ENCODE measurements at places on chromosomes 16 and 17.

DNA sequence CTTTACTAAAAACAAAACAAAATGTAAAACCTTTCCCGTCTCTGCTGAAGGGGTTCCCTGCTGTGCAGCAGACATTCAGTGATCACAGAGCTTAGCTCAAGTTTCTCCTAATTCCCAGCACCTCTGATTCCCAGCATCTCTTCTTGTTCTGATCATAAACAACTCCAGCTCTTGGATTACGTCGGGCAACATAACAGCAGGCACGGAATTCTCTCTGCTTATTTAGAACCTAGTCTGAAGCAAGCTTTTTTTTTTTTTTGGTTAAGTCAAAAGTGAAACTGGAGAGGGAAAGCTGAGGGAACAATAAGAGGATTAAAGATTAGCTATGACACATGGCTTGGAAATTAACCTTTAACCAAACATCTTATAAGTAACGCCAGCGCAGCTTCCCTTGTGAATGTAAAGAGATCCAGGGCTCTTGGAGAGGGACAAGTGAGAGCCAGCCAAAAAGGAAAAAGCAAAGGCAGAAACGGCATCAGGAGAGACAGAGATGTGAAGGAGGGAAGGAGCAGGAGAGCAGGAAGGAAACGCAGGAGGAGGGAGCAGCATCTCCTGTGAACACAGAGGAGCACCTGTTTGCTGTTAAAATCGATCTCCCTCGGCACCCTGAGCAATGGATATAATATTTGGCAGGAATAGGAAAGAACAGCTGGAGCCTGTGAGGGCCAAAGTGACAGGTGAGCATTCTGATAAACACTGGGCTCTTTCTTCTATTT is at the start of gene BCO1:
BCO1 (plus strand) TSS at position 394 of the 716 bp plus-strand sequence; CDS start at position 614, 220 bp downstream.
- DNase-seq, result peak; percentile 81

- DNase-seq, result no peak
Measured at GRCh38 chr16:50151756-50152155, 1.4 kb upstream of the TENT4B start.

DNA sequence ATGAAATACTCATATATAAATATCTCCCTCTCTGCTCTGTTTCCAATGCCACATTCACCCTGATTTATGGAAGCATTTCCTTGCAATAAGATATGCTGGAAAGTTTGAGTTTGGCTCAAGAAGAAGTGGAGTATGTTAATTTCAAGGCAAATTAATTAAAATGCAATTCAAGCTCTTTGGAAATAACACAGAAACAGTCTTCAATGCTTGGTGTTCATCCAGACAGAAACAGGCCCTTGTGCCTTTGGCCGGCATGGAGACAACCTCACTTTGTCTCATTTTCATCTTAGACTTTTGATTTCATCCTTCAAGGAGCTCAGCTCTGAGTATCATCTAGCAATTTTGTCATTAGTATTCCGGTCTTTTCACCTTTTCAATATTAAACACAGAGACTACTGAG is 210.0 kb downstream of the C16orf95 start:
- DNase-seq, result no peak

GRCh38 chr17:50238601-50239280 is 35.5 kb upstream of the TMEM92 start:
- no peak for DNase-seq

- no peak for DNase-seq
Measured at GRCh38 chr17:17469996-17470395, 6.8 kb upstream of the MED9 start.

- DNase-seq, result no peak
Measured at GRCh38 chr17:59399914-59400313, 68.5 kb downstream of the YPEL2 start.

- DNase-seq, result no peak
Measured at GRCh38 chr17:68763562-68763961, 162.4 kb upstream of the FAM20A start.

DNA sequence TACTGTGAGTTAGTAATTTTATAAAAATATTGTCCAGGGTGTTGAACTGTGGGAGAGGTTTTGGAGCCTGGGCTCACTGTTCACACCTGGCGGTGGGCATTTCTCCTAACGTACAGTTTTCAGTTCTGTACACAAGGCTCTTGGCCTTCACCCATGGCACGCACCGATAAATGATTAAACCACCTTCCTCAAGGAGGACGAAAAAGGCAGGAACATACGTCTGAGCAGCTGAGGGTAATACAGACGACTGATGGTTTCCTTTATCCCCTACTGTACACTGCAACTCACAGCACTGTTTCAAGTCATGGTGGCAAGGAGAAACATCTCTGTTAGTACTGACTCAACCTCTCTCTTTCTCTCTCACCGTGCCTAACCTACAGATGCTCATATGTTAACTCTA is 1.4 kb upstream of the ST6GALNAC1 start:
- no peak for DNase-seq

GRCh38 chr16:1262210-1262845 is 6.5 kb downstream of the TPSD1 start:
- no peak for DNase-seq

GRCh38 chr16:2475413-2476344 is 752 bp downstream of the TBC1D24 start:
- no peak for DNase-seq

DNA sequence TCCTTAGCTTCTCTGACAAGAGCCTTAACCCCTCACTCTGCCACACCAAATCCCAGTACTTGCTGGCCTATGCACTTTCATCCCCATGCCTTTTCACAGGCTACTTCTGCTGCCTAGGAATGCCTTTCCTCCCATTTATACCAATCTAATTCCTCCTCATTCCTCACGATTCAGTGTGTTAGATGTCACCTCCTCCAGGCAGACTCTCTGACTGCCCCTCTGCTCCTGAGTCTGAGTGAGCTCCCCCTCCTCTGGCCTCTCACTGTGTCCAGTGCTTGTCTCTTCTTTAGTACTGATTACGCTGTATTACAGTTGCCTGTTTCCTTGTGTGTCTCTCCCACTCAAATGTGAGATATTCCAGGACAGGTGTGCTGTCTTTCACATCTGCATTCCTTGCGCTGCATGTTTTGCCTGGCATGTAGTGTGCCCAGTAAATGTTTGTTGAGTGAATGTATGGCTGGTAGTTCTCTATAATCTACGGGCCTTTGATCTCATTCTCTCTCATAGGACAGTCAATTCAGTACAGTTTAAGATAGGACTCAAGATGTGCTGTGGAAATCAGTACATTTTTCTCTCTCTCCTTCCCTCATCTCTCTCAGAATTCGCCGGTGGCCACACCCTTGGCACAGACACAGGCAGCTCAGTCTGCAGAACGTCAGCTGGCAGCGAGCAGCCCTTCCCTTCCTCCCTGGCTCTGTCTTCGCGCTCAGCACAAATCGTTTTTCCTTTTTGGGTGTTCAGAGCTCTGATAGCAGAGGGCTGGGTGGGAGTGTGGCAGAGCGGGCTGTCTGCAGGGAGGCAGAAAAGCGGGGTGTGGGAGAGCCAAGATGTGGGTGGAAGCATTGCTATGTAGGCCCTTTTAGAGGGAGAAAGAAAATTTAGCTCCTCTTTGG is 18.5 kb downstream of the ARL4D start:
- DNase-seq, result peak; percentile 5

- DNase-seq, result peak; percentile 40
Measured at GRCh38 chr16:69286941-69287713, 24.0 kb upstream of the VPS4A start.

- DNase-seq, result peak; percentile 67
Measured at GRCh38 chr17:64778240-64779097, 116.4 kb upstream of the SMURF2 start.

DNA sequence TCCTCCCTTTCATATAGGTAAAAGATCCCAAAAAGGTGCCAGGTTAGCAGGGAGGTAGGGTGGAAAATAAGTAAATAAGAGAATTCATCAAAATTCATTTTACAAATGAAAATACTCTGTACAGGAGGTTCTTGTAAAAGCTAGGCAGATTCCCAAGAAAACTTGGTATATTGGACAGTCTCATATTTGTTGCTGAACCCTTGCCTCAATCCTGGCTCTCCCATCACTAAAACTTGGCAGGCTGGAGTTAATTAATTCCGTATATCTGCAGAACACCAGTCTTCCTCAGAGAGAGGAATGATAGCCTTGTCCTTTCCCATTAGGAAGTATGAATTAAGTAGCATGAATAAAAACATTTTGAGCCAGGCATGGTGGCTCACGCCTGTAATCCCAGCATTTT is 66.2 kb upstream of the MTMR4 start:
- DNase-seq, result no peak

DNA sequence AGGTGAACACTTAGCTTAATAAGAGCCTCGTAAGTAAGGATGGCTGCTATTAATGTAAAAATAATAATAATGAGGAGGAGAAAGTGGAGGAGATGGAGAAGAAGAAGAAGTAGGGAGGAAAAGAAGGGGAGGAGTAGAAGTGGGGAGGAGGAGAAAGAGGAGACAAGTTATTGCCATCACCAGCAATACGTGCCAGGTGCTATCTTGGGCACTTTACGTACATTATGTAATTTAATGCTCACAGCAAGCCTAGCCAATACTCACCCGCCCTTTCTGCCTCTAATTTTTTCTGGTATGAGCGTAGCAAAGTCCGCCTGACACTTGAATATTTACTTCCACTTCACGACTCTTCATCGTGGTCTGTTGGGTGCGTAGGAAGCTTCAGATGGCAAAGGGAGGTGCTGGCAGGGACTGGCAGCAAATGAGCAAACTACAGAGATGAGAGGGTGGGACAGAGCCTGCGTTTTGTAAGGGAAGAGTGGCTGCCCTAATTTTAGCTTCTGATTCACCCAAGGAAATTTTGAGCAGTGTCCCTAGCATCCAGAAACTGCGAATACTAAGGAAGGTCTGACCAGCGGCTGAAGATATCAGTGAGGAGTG is 42.1 kb upstream of the CDH13 start:
- peak; percentile 29 for DNase-seq

DNA sequence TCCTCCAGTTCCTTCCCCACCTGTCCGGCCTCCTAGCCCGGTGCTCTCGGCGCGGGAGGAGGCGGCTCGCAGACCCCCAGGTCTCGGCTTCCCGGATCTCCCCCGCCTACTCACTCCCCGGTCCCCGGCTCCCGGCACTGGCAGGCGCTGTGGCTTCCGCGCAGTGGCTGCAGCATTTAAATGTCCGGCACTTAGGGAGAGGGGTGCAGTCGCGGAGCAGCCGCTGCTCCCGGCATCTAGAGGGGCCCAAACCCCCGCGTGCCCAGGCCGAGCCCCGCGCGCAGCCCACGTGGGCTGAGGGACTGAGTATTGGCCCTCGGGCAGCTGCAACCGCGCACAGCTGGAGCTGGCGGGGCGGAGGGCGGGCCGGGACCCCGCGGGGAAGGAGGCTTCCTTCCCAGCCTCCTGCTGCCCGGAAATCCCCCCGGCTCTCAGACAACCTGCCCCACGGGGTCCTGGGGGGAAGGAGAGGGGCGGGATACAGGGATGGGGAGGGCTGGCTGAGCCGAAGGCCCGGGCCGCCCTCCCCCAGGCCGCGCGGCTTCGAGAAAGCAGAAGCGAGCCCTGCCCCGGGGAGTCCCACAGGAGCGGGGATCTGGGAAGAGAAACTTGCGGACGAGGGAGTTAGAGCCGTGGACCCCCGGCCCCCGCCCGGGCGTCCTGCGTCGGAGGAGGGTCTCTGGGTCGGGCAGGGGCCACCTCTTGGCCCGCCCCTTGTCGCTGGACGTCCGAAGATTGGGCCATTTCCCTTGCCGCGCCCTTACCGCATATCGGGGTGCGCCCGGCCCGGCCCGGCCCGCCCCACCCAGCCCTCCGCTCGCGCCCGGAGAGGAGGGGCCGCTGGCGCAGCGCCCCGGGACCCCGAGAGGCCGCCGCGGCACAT is at the start of gene MMP25:
MMP25 (plus strand) TSS at position 804 of the 883 bp plus-strand sequence. CDS start 357 bp downstream, outside the sequence.
- no peak for DNase-seq

DNA sequence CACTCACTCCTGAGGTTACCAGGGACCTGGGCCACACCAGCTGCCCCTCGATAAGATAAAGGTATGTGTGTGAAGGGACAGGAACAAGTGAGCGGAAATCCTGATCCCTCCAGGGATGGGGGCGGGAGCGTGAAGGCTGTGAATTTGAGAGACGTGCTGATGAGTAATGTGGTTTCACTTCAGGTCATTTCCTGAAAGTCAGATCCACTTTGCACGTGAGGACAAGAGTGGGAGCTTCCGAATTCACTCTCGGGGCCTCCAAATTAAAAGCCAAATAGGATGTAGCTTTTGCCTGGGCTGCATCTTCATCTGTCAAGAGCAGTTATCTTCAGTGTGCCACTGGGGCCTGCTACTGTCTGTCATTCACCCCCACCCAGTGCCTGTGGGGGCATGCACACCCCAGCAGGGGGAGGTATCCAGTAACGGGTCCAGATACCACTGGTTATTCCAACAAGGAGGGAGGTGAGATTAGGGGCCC is 87.4 kb upstream of the LHX1 start:
- DNase-seq, result no peak

- no peak for DNase-seq
Measured at GRCh38 chr16:87425941-87426340, 33.8 kb downstream of the MAP1LC3B start.

DNA sequence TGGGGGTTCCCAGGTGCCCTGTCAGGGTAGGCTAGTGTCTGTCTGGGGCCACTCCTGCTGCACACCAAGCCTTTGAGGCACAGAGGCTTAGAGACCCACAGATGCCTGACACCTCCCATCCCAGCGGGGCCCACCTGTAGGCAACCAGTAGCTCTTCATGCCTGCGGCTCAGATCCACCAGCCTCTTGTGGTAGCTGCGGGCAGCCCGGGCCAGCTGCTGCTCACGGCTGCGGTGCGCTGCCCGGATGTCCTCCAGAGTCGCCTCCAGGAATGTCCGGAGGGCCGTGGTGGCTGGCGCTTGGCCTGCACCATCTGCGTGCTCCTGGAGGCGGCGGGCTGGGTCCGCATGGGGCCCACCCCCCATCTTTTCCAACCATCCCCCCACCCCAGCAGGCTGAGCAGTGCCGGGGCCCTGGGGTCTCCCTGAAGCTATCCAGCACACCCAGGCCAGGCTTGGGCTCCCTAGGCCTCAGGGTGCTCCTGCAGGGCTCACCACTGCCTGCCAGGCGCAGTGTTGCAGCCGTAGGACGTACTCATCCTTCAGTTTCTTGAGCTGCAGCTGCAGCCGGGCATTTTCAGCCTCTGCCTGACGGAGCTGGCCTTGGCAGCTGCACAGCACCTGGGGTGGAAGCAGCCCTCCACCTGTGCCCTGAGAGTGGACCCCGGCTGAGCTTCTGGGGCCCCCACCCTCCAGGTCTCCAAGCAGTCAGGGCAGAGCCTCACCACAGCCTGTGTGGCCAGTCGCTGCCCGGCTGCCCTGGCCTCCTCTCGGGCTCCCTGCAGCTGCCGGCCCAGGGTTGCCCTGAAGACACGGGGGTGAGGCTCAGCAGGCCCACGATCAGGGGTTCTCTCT is 1.8 kb downstream of the CCDC78 start:
- DNase-seq, result no peak

DNA sequence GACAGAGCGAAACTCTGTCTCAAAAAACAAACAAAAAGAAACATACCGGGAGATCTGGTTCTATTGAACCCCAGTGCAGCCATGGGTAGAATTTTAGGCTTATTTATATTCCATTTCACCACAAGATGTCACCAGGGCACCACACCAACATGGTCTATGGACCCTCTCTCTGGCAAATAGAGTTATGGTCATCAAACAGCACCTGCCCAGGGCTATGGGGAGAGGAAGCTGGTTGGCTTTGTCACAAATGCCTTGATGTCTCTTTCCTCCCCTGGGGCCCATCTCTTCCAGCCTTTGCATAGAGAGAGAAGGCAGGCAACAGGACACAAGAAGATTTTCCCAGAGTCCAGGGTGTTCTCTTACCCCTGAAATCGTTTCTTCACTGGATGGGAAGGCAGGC is 128.4 kb downstream of the WWOX start:
- peak; percentile 38 for DNase-seq

- no peak for DNase-seq
Measured at GRCh38 chr17:68595496-68595895, 5.7 kb downstream of the FAM20A start.

- no peak for DNase-seq
Measured at GRCh38 chr17:34383216-34383615, 20.2 kb upstream of the CCL1 start.

Data from NCI-H1092 treated with DMSO at 0.1 percent for 48 hours (cell line).